Stimulated activated naive B cell treated with anti-CD40 and anti-IgM and Interleukin-4, amounts not matched to agents 10 μg/mL and 1 μg/mL and 100 μg/mL, for 72 hours (primary cell): ENCODE measurements at places on chromosomes 7 and 10.

DNA sequence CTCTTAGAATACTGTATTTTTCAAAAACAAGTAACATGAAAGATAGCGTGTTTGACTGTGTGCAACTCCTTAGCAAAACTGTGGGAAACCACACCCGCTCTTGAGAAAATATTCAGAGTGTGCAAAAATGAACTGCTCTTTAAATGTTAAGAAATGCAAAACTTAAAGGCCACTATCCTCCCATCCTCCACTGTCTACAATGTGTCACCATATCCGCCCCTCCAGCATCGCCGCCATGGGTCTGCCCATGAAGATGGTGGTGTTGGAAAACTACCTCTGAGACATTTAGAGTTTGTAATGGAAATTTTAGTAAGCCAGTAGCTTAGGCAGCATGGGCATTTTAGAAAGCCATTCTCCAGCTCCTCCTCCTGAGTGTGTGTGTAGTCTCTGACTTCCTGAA is 20.1 kb upstream of the NMT2 start:
- DNase-seq: no peak

DNA sequence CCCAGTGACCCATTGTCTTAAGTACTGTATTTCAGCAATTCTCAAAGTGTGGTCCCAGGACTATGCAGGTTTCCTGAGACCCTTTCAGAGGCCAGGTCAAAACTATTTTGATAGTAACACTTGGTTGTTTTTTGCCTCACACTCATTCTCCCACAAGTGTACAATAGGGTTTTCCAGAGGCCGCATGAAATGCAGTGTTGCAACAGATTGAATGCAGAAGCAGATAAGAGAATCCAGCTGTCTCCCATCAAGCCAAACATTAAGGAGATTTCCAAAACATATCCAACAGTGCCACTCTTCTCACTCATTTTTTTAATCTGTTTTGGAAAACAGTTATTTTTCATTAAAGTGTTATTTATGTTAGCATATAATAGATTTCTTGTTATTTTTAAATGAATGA is 20.0 kb downstream of the VKORC1L1 start:
- no peak for DNase-seq

DNA sequence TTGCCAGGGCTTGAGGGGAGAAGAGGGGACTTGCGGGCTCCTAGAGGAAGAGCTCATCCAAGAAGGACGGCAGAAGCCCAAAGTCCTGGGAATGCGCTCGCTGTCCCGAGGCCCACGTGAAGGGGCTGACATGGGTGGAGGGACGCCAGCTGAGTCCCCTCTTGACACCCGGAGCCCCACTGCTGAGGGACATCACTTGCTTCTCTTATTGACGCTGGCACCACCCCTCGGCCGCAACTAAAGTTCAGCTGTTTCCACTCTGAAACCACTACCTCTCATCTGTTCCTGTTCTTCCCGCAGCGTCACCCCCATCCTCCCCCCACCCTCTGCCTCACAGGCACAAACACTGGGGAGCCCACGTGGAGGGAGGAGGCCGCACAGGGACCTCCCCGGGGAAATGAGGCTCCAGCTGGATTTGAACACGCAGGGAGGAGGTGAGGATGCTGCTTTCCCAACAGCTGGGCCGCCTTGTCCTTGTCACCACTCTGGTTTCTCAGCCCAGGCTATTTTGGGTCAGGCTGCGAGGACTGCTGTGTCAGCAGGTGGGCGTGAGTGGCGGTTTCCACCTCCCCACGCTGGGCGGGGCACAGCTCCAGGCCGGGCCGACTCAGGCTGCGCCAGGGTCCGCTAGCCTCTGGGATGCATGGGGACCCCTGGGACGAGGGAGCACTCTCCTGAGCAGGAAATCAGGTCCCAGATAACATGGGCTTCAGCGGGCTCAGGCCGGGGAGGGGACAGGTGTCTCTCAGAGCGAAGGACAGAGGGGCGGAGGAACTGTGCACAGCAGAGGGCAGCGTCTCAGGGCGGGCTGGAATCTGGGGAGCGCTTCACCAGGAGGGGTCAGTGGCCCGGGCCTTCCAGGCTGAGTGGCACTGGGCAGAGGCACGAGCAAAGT is 156.3 kb downstream of the ZNF248 start:
- DNase-seq: no peak

DNA sequence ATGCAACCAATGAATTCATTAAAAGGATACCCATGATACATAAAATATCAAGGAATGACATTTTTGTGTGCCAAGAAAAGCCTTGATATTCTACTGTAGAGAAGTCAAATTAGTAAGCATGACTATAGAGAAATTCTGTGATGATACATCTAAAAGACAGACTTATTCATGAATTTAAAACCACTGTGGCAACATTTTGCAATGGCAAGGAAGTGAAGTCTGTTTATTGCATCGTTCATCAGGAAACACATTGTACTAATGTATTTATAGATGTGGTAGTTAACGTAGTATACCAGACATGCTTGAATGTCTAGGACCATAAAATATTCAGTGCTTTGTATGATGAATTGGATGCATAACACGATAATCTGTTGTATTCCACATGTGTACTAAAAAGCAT is 9.3 kb upstream of the CLEC5A start:
- DNase-seq: no peak

DNA sequence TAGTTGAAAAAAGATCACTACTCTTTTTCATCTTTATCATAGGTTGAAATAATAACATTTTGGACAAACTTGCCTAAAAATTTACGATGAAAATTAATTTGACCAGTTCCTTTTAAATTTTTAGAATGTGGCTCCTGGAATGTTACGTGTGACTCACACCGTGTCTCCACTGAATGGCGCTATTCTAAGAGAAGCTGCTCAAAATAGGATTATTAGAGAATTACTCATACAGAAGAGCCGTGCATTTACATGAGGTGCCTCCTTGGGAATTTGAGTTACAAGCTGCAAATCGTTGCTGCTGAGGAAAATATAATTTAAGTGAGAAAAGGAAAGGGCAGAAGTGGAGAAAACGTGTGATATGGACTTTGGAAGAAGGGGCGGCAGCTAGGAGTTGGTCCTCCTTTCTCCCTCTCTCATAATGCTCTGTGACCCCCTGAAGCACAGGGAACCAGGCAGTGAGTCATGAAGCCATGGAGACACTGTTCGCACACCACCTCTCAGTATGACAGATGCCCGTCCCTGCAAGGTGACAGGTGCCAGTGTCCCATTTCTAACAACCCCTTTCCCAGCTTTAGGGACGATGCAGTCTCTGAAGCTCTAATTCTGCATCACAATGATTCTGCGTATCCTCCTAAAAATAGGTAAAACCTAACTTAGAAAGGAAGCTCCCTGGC is 323.2 kb upstream of the COBL start:
- no peak for DNase-seq

DNA sequence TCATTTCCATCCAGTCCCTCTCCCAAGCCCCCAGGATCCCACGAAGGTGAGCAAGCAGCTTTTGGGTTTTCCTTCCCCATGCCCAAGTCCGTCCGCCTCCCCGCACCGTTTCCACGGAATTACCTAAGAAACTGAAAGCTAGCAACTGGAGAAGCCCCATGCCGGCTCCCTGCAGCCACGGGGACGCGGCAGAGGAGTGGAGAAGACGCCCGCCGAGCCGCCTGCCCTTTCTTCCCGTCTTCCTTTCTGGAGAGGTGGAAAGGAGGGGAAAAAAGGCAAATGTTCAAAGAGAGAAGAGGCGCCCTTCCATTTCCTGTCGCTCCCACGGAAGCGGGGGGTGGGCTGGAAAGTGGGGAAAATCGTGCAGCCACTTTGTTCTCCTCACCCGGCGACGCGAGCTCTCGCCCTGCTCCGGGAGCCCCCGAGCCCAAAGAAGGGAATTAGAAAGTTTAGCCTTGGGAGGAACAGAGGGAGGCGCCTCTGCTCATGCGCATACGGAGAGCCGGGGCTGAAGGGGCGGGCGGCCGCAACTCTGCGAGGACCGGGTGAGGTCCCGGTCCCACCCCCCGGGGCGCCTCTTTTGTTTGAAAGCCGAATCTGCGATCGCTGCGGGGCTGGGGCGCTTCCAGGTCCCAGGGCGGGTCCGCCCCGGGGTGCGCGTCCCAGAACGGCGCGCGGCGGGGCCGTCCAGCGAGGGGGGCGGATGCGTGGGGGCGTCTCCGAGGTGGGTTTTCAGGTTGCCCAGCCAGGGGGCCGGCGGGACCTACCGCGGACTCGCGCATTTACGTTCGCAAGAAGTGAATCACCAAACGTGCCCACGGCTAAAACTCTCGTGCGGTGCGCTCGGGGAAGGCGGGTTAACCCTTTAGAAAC is at the start of gene LAMB1:
TSS of gene LAMB1 (minus strand) at position 436 of the 873 bp plus-strand sequence. CDS start at position 160, 276 bp downstream.
- DNase-seq: no peak

DNA sequence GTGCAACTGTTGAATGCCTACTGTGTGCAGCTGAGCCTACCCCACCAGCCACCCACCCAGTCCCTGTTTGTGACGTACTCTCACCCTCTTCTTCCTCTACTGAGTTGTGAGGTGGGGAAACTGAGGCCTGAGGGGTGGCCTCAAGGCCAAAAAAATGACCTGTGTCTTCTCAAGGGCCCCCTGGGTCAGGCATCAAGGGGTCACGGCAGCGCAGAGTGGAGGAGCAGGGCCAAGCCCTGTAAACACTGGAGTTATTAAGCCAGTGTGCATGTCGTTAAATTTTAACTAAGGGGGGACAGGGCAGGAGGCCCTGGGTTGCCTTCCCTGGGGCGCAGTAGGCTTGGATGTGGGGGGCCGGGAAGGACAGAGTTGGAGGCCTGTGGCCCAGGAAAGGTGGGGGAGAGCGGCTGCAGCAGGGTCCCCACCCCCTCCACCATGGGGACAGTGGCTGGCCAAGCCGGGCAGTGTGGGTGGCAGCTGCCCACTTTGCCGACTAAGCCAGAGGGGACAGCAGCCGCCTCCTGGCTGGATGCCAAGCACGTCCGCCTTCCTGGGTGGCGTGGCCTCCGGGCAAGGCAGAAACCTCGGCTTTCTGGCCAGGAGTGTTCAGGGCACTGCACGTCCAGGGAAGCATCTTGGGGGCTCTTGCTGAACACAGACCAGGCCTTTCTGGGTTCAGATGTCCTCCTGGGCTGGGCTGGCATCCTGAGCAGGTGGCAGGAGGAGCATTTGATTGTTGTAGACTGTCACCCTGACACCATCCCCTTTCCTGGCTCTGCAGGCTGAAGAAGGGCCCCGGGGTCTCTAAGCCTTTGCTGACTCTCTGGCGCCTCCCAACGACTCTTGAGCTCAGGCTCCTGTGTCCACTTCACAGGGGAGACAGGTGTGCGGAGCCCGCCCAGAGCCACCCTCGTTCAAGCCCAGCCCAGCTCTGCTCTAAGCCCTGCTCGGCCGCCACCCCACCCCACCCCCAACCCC is 1.9 kb downstream of the SLC29A4 start:
- DNase-seq: no peak

DNA sequence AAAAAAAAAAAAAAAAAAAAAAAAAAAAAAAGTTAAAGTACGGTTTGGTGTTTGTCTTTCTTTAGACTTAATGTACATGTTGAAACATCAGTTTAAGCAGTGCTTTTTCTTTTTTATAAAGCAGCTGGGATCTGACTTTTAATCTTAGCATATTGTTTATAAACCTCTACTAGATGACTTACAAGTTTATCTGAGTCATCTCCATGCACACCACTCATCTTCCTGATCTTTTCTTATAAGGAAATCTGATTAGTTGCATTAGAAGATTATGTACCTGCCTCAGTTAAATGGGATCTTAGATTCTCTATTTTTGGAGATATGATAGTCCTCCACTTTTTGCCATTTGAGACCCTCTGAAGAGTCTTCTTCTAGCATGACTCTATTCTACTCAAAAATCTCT is 391.9 kb upstream of the LRGUK start:
- DNase-seq: no peak

GRCh38 chr10:61822781-61823230 is 78.7 kb upstream of the ARID5B start:
- DNase-seq: no peak

GRCh38 chr10:6678211-6678803 is 98.2 kb upstream of the PRKCQ start:
- DNase-seq: peak; percentile 16

DNA sequence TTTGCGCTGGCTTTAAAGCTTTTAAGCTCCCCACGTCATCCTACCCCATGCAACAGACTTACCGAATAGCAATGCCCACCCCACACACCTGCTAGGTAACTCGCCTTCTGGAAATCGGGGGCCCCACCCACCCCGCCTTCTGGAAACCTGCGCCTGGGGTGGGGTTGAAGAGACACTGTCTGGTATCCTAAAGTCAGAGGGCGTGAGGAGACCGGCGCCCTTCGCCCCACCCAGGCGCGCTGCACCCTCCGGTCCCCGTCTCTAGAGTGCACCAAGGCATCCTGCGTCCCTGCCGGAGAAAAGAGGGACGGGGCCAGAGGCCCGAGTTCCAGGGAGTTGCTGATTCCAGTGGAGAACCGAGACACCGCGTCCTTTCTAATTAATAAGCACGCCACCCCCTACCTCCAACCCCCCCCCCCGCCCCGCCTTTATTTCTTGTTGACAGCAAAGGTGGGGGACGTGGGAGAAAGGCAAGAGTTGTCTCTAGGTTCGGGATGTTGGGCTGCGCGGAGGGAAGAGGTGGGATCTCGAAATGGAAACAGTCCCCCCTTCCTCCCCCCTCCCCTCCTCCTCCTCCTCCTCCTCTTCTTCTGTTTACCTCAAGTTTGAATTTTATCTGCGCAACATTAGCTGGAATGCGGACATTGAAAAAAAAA is 220.9 kb upstream of the MKLN1 start:
- DNase-seq: peak; percentile 43

GRCh38 chr7:43108255-43109011 is 4.0 kb upstream of the HECW1 start:
- DNase-seq: peak; percentile 39

DNA sequence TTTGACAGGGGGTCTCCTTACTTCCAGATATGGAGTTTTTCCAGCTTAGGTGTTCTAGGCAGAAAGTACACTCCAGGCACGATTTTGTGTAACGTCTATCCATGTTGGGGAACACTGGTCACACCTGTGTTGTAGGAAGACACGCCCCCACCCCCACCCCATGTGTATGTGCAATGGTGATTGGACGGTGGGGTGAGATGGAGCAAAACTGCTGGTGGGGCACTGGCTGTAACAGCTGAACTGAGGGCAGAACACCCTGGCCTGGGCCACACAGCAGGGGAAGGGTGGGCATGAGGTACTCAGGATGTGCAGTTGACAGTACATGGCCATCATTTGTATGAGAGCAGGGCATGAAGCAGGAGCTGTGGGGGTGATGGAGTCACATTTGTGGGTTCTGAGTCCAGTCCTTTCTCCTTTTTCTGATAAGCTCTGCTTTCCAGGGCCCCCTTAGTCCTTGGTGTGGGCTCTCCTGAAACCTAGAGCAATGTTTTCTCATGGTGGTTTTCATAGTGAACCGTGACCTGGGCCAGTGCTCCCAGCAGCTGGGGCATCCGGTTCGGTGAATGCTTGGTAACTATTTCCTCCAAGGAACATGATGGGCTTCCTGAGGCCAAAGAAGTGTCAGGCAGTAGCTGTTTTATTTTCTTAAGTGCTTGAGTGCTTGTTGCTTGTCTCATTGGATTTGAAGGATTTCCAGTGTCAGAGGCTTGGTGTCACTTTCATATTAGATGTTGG is 63.4 kb upstream of the AQP1 start:
- DNase-seq: no peak
